ENCODE measurements at places on chromosomes 3 and 15.

- peak; percentile 30 for DNase-seq
Measured at GRCh38 chr3:114155370-114155821, 23.5 kb downstream of the DRD3 start.

- DNase-seq: no peak
Measured at GRCh38 chr3:94794563-94794962, 731.7 kb downstream of the NSUN3 start.

DNA sequence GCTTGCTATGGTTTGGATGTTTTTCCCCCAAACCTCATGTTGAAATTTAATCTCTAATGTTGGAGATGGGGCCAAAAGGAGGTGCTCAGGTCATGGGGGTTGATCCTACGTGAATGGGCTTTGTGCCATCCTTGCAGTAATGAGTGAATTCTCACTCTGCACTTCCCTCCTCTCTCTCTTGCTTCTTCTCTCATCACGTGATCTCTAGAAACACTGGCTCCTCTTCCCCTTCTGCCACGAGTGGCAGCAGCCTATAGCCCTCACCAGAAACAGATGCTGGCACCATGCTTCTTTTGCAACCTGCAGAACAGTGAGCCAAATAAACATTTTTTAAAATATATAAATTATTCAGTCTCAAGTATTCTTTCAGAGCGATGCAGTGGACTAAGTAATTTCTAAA is 13.3 kb upstream of the PLSCR1 start:
- DNase-seq: no peak

DNA sequence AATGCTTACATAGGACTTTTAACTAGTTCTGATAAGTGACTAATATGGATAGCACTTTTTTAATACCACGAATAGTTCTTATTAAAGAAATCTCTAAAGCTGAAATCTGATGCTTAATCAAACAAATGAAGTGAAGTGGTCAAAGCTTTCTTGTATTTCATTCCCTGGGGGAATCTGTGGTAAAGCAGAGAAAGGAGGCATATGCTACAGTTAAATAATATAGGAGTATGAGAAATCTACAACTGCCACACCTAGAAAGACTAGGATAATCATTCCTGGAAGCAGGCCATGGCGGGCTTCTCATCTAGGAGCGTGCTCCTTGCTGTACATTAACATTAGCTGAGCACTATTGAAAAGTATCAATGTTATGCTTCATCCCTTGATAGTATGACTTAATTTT is 835.7 kb downstream of the OTOL1 start:
- DNase-seq: no peak

DNA sequence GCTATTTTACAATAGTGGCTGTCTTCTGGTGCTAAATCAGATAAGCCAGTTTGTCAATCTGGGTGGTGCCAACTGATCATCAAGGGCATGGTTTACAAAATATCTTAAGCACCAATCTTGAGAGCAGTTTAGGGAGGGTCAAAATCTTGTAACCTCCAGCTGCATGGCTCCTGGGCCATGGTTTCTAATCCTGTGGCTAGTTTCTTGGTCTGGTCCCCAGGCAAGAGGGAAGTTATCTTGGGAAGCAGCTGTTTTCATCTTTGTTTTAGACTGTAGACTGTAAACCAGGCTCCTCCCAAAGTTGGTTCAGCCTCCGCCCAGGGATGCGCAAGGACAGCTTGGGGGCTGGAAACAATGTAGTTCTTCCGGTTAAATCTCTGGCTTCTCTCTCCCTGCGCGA is 166.8 kb downstream of the IL1RAP start:
- no peak for DNase-seq

DNA sequence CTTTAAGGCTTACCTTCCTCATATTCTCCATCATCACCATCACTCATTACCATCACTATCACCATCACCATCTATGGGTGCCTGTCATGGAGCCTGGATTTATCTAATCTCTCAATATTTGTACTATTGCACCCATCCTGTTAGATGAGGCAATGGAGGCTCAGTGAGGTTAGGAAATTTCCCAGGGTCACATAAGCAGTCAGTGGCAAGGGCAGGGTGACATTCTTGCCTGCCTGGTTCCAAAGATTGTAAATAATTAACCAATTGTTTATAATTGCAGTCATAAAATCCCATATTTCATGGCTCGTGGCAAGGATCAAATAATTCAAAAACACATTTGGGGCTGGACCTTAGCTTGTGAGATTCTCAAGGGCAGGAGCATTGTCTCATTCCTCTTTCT is 55.2 kb downstream of the MGLL start:
- DNase-seq: no peak

GRCh38 chr3:159005137-159005536 is 203.3 kb downstream of the MFSD1 start:
- no peak for DNase-seq

GRCh38 chr15:39574427-39574826 is 6.5 kb upstream of the THBS1 start:
- no peak for DNase-seq

GRCh38 chr3:42865256-42865655 is 10.4 kb downstream of the CYP8B1 start:
- no peak for DNase-seq

GRCh38 chr3:11641683-11642430 is 1.9 kb downstream of the VGLL4 start:
- no peak for DNase-seq

- no peak for DNase-seq
Measured at GRCh38 chr15:59290295-59291212, 82.1 kb downstream of the MYO1E start.

DNA sequence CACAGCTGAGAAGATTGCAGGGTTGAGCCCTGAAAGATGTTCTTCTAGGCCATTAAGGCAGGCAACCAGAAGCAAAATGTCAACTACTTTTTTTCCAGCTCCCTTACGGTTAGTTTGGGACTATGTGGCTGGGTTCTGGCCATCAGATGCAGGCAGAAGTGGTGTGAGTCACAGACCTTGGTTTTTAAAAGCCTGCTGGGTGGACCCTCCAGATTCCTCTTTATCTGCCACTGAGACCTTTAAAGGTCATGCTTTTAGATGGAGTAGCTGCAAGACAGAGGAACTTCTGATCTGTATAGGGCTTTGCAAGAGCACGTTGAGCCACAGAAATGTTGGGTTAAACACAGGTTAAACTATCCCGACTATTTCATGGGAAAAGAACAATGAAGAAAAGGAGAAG is 102.9 kb downstream of the CHST2 start:
- DNase-seq: no peak

GRCh38 chr3:66722675-66723074 is 221.9 kb upstream of the LRIG1 start:
- no peak for DNase-seq

- no peak for DNase-seq
Measured at GRCh38 chr15:57509126-57509525, 82.6 kb upstream of the MYZAP start.
